ENCODE measurements at places on chromosomes 13 and 19.

GRCh38 chr19:57566396-57567265 is 7.0 kb upstream of the ZNF550 start:
- DNase-seq = no peak

GRCh38 chr13:63425131-63425530 is 2009.5 kb upstream of the PCDH20 start:
- DNase-seq = no peak

DNA sequence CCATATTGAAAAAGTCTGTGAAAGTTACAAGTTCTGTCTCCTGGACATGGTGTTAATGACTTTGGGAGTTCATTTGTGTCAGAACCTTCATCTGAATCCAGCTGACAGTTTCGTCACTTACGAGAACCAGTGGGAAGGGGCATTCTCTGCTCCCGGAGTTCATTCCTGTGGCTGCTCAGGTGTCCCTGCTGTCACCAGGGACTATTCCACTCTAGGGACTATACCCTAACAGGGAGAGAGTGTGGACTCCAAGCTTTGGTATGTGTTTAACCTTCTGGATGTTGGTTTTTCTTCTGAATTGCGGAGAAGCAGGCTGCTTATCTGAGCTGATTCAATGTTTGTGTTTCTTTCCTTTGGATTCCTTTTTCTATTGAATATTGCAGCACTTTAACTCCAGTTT is 12.4 kb upstream of the ZNF709 start:
- DNase-seq = no peak

- DNase-seq = no peak
These were observed at the start of gene CYP4F3 for GRCh38 chr19:15640294-15640903. CYP4F3 (plus strand) TSS chr19:15640897; CDS start chr19:15641416, 519 bp downstream.

DNA sequence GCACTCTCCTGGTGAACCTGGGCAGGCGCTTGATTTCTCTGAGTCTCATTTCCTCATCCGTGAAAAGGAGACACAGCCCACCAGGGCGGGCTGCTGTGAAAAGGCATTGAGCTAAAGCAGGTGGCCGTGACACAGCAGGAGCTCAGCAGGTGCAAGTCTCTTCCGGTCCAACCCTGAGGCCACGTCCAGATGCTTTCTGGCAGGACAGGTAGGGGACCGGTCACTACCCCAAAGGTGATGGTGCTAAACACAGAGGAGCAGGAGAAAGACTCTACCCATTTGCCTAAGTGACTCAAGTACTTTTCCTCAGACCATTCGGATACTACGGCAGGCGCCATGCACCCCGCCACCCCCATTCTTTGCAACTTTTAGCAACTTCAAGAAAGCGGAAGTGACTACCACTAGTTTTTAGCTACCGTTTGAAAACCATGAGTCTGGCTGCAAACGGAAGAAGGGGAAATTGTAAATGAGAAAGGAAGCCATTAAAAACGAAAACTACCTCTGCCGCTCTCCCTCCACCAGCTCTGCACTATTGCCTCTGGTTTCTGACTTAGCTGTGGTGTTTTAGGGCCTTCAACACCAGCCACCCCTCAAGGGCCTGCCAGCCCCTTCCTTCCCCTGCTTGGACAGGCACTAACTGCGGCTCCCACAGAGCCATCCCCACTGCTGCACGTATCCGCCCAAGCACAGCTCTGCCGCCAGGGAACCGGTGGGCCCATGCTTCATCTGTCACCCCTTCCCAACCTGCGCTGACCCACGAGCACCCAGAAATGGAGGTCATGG is 4.8 kb downstream of the PPP6R1 start:
- DNase-seq = peak; percentile 56

DNA sequence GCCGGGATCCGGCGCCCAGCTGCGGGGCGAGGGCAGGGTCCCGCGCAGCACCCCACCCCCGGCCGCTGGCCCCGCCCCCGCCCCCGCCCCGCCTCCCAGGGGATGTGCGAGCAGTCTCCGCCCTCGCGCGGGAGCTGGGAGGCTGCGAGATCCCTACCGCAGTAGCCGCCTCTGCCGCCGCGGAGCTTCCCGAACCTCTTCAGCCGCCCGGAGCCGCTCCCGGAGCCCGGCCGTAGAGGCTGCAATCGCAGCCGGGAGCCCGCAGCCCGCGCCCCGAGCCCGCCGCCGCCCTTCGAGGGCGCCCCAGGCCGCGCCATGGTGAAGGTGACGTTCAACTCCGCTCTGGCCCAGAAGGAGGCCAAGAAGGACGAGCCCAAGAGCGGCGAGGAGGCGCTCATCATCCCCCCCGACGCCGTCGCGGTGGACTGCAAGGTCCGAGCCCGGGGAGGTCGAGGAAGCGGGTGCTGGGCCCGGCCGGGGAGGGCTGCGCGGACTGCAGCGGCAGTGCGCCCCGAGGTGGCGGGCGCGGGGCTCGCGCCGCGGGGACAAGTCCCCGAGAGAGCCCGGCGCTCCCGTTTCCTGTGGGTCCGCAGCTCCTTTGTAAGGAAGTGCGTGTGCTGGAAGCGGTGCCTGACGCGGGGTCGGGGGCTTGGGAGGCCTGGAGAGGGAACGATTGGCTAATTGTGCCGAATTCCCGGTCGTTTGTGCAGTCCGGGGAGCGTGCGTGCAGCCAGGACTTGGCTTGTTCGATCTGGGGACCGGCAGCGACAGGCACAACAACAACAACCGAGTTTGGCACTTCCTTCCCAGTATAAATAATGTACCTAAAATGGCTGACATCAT is at the start of gene ITM2B:
Gene ITM2B (plus strand): TSS at position 161 of the 843 bp plus-strand sequence. CDS start 155 bp downstream, at position 316.
- DNase-seq = peak; percentile 63

- DNase-seq = no peak
These were observed 700.0 kb downstream of the PCDH9 start for GRCh38 chr13:66530158-66530557.

DNA sequence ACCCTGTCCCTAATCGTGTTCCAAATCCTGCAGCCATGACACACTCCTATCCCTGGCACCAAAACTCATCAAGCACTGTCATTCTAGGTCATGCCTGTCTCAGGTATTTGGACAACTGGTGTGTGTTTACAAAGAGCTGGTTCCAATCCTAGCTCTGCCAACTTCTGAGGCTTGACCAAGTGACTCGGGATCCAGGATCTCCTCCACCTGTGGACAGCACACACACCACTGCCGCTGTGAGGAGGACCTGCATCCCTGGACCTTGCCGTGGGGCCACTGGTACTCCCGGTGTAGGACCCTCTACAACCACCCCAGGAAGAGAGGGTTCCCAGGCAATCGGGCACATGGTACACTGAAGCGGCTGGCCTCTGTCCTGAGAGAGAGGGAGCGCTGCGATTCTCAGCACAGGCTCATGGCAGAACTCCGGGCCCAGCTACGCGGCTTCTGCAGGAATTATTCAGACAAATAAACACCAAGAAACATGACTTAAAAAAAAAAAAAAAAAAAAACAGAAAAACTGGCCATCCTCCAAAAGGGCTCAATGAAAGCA is 20.4 kb downstream of the MLLT1 start:
- no peak for DNase-seq

Measured in stimulated activated CD4-positive, alpha-beta T cell treated with anti-CD3 and anti-CD28 coated beads, Interleukin-1b, Interleukin-23, amount 100 ng/mL, for 48 hours (primary cell).